ENCODE measurements at places on chromosomes 13 and 19.

GRCh38 chr13:93226623-93227279, at the start of gene GPC6:
GPC6 (plus strand) TSS chr13:93226807.
- peak; percentile 95 for DNase-seq

GRCh38 chr19:3224346-3225168, at the start of gene CELF5:
CELF5 (plus strand) TSS chr19:3224661; CDS start chr19:3224740, 79 bp downstream.
- DNase-seq: peak; percentile 25

GRCh38 chr13:49821216-49822009, 28.9 kb upstream of the KPNA3 start:
- no peak for DNase-seq

DNA sequence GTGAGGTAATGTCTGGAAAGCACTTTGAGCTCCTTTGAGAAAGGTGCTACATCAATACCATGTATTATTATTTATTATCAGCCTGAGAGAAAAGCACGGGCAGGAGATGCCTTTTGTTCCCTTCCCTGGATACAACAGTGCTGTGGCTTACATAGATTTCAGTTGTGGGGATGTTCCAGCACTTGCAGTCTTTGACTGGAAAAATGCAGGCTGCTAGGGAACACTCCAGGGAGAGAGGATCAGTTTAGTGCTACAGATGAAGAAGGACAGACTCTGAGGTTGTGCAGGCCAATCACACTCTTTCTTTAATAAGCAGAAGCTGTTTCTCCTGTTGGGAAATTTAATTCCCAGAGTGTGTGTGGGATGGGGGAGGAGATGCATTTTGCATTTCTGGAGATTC, 94.5 kb upstream of the OBI1 start:
- DNase-seq: no peak

DNA sequence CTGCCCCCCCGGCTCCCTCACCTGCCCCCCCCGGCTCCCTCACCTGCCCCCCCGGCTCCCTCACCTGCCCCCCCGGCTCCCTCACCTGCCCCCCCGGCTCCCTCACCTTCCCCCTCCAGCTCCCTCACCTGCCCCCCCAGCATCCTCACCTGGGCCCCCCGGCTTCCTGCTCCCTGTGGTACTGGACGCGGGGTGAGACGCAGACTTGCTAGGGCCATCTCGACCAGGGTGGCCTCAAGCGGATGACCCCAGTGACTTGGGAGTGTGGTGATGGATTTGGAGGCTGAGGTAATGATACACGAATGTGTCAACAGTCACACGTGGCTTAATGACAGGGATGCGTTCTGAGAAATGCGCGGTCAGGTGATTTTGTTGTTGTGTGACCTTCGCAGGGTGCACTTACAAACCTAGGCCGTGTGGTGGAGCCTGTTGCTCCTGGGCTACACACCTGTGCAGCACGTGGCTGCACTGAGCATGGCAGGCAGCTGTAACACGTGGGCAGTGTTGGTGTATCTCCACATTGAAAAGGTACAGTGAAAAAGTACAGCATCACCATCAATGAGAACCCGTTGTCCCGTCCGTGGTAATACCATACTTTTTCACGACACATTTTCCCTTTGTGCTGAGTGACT, 197.8 kb downstream of the TEX29 start:
- no peak for DNase-seq

GRCh38 chr13:99929866-99930265, 41.7 kb downstream of the ZIC5 start:
- no peak for DNase-seq

DNA sequence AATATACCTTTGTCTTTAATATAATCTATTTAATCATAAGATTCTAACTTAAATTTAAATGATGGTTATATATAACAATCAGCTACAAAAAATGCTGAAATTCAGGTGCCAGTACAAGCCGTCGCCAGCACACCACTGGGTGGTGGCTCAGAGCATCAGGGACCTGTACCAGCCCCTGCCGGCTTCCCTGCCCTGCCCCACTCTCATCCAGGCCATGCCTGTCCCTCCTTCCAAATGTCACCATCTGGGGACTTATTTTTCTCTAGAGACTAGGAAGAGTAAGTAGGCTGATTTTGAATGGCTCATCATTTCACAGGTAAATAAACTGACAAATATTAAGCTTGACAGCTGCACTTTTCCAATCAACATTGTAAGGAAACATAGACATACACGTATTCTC, 1.6 kb downstream of the METTL21C start:
- no peak for DNase-seq

DNA sequence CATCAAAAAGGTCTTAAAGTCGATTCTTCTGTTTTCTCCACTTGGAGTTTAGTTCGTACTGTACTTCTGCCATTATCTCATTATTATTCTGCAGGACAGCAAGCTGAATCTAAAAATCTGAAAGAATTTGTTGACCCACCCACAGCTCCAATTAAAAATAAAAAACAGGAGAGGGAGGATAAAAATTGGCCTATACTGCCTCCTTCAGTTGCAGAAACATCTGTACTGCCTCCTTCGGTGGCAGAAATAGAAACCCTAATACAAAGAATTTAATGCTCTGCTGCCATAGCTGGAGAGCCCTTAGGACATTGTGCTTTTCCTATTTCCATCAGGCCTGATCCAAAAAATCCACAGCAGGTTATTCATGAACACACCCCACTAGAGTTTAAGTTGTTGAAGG, 9.8 kb downstream of the ZNF350 start:
- no peak for DNase-seq

GRCh38 chr19:6161271-6161850, 25.9 kb downstream of the ACSBG2 start:
- DNase-seq: no peak

- DNase-seq: peak; percentile 10
These were observed 6.8 kb upstream of the KBTBD6 start for GRCh38 chr13:41139296-41139966.

Data from fibroblast of upper back skin (primary cell).